ENCODE measurements at places on chromosomes 1 and 21. TPM values are rescaled to one million over a fixed set of nuclear protein-coding genes. Genes with fewer than 3 reads are reported as not detected.

NTMT2 gene
- total RNA-seq: not detected

KRTAP19-4 gene
- total RNA-seq: not detected

MTMR11 gene
- 1.9 TPM for total RNA-seq

CLCA1 gene
- not detected for total RNA-seq

FDPS gene
- 194 TPM for total RNA-seq

EPHA10 gene
- not detected for total RNA-seq

PYHIN1 gene
- total RNA-seq: 24.2 TPM

SPATA46 gene
- total RNA-seq: not detected

CFAP45 gene
- total RNA-seq: 0.75 TPM

GBP2 gene
- 165 TPM for total RNA-seq

PRAMEF17 gene
- total RNA-seq: not detected

DNA sequence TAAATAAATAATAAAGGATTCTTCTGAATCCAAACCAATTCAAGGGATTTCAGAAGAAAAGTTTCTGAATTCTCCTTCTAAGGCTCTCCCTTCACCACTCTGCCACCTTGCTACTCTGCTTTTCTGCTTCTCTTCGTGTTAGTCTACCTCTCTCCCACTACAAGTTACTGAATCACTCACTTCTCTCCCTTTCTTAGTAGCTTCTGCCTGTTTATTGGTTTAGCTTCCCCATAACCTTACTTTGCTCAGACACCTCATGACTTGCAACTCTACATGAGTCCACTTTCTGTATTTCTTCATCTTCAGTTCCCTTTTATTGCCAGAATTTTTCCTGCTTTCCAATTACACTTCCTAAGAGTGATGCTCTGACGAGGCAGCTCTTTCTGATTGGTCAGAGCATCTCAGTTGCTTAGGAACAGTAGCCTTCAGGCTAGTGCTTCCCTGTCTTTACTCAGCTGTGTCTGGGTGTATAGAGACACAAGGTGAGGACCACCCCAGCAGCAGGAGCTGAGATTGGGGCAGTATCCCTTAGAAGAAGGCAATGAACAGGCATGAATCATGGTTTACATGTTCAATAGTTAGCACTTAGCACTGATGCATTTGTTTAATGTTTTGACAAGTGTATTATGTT, 144.6 kb downstream of the SLC30A10 start:
- no peak for DNase-seq
- no peaks in the 10 kb centered on the region for H3K4me1 ChIP-seq
- H3K4me3 ChIP-seq: no peak overlapping the region
- no peak overlapping the region for H3K27ac ChIP-seq

DNA sequence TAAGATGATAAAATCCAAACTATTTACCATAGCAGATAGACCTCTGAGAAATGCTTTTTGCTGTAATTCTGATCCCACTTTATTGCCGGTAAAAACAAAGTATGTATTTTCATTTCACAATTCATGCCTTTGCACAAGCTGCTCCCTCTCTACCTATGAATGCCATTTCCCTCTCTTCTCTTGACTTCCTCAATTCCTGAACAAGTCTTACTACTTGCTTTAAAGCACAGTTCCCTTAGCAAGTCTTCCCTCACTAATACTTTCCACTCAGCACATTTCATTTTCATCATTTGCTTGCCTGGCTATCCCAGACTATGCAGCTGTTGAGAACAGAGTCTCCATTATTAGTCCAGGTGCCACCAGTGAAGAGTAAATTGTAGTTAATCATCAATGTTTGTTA, 13.8 kb downstream of the GPATCH2 start:
- H3K27ac ChIP-seq: no peak overlapping the region
- no peaks in the 10 kb centered on the region for H3K4me1 ChIP-seq
- H3K36me3 ChIP-seq: peaks cover 3% of the 10 kb centered on the region
- no peaks in the 10 kb centered on the region for H3K27me3 ChIP-seq
- DNase-seq: no peak

DNA sequence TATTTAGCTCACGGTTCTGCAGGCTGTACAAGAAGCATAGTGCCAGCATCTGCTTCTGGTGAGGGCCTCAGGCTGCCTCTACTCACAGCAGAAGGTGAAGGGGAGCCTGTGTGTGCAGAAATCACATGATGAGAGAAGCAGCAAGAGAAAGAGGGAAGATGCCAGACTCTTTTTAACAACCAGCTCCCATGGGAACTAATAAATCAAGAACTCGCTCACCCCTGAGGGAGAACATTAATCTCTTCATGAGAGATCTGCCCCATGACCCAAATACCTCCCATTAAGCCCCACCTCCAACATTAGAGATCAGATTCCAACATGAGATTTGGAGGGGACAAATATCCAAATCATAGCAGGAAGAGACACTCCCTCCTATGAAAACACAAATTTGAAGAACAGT, 74.1 kb downstream of the OLFML2B start:
- no peaks in the 10 kb centered on the region for H3K36me3 ChIP-seq
- no peak for DNase-seq
- peaks cover 30% of the 10 kb centered on the region for H3K4me1 ChIP-seq
- H3K4me3 ChIP-seq: no peak overlapping the region

GRCh38 chr1:113886417-113887401, 672 bp downstream of the BCL2L15 start:
- H3K27ac ChIP-seq: no peak overlapping the region
- DNase-seq: no peak
- H3K27me3 ChIP-seq: no peaks in the 10 kb centered on the region
- no peak overlapping the region for H3K4me3 ChIP-seq
- H3K4me1 ChIP-seq: peaks cover 20% of the 10 kb centered on the region

DNA sequence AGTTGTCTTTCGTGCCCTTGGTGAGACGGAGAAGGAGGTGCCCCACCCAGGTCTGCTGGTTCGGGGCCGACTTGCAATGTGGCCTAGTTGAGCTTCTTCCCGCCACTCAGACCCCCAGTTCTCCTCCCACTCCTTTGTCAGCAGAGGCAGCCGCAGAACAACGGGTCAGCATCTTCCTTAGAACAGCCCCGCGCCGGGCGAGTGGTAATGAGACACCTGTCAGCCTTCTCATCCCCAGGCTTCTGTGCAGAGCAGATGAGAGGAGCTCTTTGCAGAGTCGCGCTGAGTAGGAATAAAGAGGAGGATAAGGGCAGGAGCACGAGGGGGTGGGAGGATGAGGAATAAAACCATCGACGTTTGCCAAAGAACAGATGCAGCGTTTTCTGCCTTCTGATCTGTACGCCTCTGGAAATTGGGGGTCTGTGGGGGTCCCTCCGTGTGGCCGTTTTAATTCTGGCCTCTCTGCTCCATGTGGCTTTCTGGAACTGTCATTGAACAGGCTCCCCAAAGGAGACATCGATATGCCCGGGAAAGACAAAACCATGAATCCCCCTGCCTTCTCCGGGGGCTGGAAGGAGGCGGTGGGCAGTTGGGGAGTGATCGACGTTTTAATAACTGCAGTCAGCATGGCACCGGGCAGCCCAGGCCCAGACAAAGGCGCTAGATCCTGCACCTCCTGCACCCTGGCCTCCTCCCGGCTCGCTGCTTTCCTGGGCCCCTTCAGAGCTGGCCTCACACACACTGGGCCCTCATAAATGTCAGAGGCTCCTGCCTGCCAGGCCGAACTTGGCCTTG, 27.5 kb upstream of the IGSF21 start:
- H3K27ac ChIP-seq: no peak overlapping the region
- no peaks in the 10 kb centered on the region for H3K36me3 ChIP-seq
- H3K4me1 ChIP-seq: no peaks in the 10 kb centered on the region
- H3K27me3 ChIP-seq: no peaks in the 10 kb centered on the region
- no peak for DNase-seq

- H3K4me1 ChIP-seq: no peaks in the 10 kb centered on the region
- H3K27ac ChIP-seq: no peak overlapping the region
- no peaks in the 10 kb centered on the region for H3K27me3 ChIP-seq
These were observed 143.5 kb upstream of the USH2A start for GRCh38 chr1:216566641-216567205.

DNA sequence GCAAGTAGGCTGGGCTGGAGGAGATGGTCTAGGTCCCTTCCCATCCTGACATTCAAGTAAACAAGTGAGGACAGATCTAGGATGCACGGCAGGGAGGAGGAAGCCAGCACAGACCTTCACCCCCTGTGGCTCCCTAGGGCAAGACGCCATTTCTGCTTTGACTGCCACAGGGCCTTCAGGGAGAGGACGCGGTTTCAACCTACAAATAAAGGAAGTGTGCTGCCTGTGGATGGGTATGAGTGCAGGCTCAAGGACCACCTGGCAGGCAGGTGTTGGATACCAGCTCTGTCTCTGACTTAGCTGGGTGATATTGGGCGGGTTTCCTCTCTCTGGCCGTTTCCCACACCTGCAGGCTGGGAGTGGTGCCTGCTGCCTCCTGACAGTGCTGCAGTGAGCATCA, 16.2 kb downstream of the SLC2A1 start:
- DNase-seq: no peak
- H3K27me3 ChIP-seq: no peaks in the 10 kb centered on the region
- peak overlapping the region; percentile 35 for H3K27ac ChIP-seq
- H3K4me3 ChIP-seq: no peak overlapping the region

DNA sequence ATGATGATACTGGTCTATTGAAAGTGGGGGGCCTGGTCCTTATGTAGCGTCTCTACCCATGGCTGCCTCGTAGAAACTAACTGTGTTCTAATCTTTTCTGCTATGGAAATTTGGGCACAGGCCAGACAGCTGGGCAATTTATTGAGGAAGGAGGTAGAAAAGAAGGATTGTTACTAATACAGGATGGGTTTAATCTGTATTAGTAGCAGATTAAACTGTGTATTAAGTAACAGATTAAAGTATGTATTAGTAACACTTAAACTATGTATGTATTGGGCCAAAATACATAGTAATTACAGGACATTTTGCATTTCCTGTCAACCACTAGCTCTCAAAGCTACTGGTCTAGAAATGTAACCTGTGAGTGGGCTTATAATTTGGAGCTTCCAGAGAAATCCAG, 142.0 kb downstream of the MAST2 start:
- no peaks in the 10 kb centered on the region for H3K4me1 ChIP-seq
- H3K36me3 ChIP-seq: no peaks in the 10 kb centered on the region
- no peaks in the 10 kb centered on the region for H3K27me3 ChIP-seq
- H3K27ac ChIP-seq: no peak overlapping the region
- no peak overlapping the region for H3K4me3 ChIP-seq

DNA sequence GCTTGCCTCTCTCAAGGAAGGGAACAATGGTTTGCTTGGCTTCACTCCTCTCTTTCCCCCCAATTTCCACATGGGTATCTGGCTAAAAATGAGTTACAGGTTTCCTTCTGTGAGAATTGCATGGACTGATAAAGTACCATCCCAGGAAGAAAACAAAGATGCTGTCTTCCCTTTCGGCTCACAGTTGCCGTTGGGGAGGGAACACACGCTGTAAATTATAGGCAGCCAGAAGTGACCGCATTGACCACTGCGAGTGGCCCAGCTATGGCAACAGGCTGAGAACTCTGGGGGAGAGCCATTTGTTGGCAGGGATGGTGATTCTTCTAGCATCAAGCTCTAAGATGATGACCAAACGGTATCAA, 2.9 kb downstream of the RUNX1 start:
- H3K27ac ChIP-seq: peak overlapping the region; percentile 78
- H3K4me3 ChIP-seq: peak overlapping the region; percentile 83
- no peaks in the 10 kb centered on the region for H3K36me3 ChIP-seq
- H3K4me1 ChIP-seq: peaks cover 68% of the 10 kb centered on the region
- DNase-seq: no peak

- no peak overlapping the region for H3K4me3 ChIP-seq
- H3K36me3 ChIP-seq: no peaks in the 10 kb centered on the region
- no peaks in the 10 kb centered on the region for H3K27me3 ChIP-seq
- H3K4me1 ChIP-seq: no peaks in the 10 kb centered on the region
These were observed 190.5 kb downstream of the GABPA start for GRCh38 chr21:25925064-25925800.

GRCh38 chr1:179870870-179871269, 6.7 kb downstream of the TOR1AIP2 start:
- H3K4me1 ChIP-seq: peaks cover 3% of the 10 kb centered on the region
- no peaks in the 10 kb centered on the region for H3K27me3 ChIP-seq
- DNase-seq: no peak
- H3K27ac ChIP-seq: no peak overlapping the region

- no peak for DNase-seq
- H3K27me3 ChIP-seq: no peaks in the 10 kb centered on the region
- H3K4me3 ChIP-seq: no peak overlapping the region
- H3K36me3 ChIP-seq: no peaks in the 10 kb centered on the region
- H3K4me1 ChIP-seq: no peaks in the 10 kb centered on the region
These were observed 3.6 kb upstream of the PRDM16 start for GRCh38 chr1:3065396-3065795.

DNA sequence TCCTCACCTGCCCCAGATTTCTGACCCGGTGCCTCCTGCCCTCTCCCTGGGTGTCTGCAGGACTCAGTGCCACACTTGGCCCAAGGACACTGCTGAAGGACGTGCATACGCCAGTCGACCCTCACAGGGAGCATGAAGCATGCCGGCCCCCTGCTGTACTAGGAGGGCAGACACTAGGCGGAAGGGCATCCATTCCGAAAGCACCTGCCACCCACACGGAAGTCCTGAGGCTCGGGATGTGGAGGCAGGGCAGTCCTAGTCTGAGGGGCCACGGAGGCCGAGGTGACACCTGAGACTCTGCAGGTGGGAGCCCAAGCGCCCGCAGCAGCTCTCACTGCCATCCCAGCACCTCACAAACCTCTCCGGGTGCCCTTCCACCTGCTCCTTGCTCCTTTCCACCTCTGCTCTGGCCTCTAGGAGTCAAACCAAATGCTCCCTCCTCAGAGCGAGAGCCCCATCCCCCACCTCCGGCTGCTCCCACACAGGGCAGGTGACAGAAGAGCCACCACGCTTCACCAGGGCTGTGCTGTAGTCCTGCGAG, 2.4 kb downstream of the NPHP4 start:
- H3K27me3 ChIP-seq: no peaks in the 10 kb centered on the region
- H3K4me3 ChIP-seq: no peak overlapping the region
- peaks cover 22% of the 10 kb centered on the region for H3K4me1 ChIP-seq
- H3K27ac ChIP-seq: no peak overlapping the region

GRCh38 chr1:89873288-89873687, 52.5 kb downstream of the LRRC8D start:
- no peak overlapping the region for H3K27ac ChIP-seq
- no peaks in the 10 kb centered on the region for H3K27me3 ChIP-seq
- H3K4me1 ChIP-seq: peaks cover 18% of the 10 kb centered on the region
- DNase-seq: no peak
- H3K4me3 ChIP-seq: no peak overlapping the region

DNA sequence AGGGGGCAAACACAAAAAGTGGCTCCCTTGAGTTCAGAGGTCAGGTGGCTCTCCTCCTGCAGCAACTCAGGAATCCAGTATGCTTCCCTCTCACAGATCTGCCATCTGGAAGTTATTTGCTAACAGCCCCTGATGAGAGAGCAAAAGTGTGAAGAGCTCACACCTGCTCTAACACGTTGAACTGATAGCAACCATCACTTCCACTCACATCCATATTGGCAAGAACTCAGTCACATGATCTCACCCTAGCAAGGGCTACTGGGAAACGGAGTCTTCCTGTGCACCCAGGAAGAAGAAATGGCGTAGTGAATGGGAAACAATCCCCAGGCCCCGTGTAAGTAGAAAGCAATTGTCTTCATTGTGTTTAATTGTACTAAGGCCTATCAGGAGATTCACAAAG, 20.7 kb upstream of the SLC45A1 start:
- no peak for DNase-seq
- H3K4me3 ChIP-seq: no peak overlapping the region
- no peaks in the 10 kb centered on the region for H3K4me1 ChIP-seq
- no peak overlapping the region for H3K27ac ChIP-seq

GRCh38 chr1:62712336-62713243, 24.4 kb upstream of the DOCK7 start:
- no peaks in the 10 kb centered on the region for H3K4me1 ChIP-seq
- no peak overlapping the region for H3K27ac ChIP-seq
- H3K36me3 ChIP-seq: no peaks in the 10 kb centered on the region
- H3K4me3 ChIP-seq: no peak overlapping the region

- peak overlapping the region; percentile 68 for H3K4me3 ChIP-seq
- H3K4me1 ChIP-seq: peaks cover 21% of the 10 kb centered on the region
- DNase-seq: no peak
- no peaks in the 10 kb centered on the region for H3K36me3 ChIP-seq
- H3K27me3 ChIP-seq: no peaks in the 10 kb centered on the region
These were observed 413 bp upstream of the C1orf232 start for GRCh38 chr1:26169198-26169554.

Measured in CD8-positive, alpha-beta memory T cell (primary cell).